ENCODE measurements at places on chromosomes 3 and 15.

GRCh38 chr3:90092994-90093393 lies 985.6 kb downstream of the EPHA3 start:
- no peak for DNase-seq

- no peak for DNase-seq
Observed at GRCh38 chr3:31472479-31473390, 60.0 kb upstream of the STT3B start.

GRCh38 chr15:66944121-66944520 lies 121.3 kb upstream of the SMAD3 start:
- DNase-seq: peak; percentile 27

DNA sequence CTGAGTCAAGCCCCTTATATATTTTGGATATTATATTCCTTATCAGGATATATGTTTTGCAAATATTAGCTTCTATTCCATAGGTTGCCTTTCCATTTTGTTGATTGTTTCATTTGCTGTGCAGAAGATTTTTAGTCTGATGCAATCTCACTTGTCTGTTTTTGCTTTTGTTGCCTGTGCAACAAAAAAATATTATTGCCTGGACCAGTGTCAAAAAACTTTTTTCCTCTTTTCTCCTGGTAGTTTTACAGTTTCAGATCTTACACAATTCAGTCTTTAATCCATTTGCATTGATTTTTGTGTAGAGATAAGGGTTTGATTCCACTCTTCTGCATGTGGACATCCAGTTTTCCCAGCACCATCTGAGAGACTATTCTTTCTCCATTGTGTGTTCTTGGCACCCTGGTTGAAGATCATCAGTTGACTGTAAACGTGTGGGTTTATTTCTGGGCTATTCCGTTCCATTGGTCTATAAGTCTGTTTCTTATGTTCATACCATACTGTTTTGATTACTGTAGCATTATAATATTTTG lies 228.9 kb upstream of the NR2E3 start:
- no peak for DNase-seq

GRCh38 chr3:26145769-26146168 lies 355.9 kb downstream of the OXSM start:
- DNase-seq: no peak

GRCh38 chr15:22780267-22780666 lies 6.2 kb upstream of the NIPA1 start:
- DNase-seq: no peak
